Cardiac septum (tissue), 1 donor: ENCODE measurements at places on chromosomes 12 and 14. TPM values are rescaled to one million over a fixed set of nuclear protein-coding genes. Genes with fewer than 3 reads are reported as not detected.

RNASE4 gene
- total RNA-seq, result 5.6 TPM

DNA sequence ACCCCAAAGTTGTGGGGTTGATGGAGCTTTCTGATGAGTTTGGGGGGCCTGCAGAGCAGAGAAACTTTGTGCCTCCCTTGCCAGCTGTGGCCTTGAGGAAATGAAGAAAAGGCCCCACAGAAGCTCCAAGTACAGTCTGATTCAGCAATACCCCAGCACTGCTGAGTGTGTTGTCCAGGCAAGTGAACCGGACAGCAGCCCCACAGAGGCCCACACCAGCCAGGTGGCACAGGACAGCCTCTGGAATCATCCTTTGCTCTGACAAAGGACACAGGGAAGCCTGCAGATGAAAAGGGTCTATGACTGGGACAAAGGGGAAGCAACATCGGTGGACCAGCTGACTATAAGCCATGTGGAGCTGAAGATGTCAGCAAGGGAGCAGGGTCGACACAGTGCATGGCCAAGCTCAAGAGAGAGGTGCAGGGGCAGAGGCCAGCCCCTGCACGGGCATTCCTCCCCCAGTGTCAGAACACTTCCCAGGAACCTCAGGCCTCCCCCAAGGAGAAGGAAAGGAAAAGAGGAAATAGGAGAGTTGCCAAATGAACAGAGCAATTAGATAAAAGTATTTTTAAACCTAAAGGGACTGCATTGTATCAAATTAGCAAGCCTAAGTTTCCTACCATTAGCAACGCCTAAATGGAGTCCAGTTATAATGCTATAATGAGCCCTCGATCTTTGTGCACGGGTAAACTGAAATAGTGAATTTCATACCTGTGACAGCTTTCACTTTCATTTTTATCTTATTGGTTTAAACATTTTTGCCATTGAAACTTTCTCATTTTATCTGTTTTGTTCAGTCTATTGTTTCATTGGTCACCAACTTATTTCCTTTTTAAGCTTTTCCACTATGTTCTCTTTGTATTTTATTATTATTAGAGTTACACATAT, 46.3 kb upstream of the PTGDR start:
- no peak for DNase-seq

HSPB8 gene
- total RNA-seq, result 529 TPM

STAC3 gene
- total RNA-seq, result 0.94 TPM

GRCh38 chr12:104504146-104504545, 47.4 kb downstream of the CHST11 start:
- no peak for DNase-seq

VRTN gene
- total RNA-seq, result not detected

GRCh38 chr12:71665090-71665463, 976 bp downstream of the THAP2 start:
- no peak for DNase-seq

FZD10 gene
- total RNA-seq, result not detected

DNA sequence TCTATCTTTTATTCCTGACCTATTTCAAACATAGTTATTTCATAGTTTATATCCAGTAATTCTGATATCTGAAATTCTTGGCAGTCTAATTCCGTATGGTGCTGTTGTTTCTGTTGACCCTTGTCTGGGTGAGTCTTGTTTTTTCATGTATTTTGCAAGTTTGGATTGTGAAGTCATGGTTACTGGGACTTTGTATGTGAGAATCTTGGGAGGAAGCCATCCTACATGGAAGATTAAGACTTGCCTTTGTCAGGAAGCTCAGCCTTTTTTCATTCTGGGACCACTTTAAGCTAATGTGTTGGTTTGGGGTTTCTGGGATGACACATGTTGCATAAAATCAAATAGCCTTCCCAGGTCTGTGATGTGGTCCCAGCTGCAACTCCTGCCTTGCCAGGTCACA, 191.6 kb upstream of the E2F7 start:
- DNase-seq, result no peak

- no peak for DNase-seq
Measured at GRCh38 chr14:38958589-38958988, 144.4 kb downstream of the SEC23A start.

DNA sequence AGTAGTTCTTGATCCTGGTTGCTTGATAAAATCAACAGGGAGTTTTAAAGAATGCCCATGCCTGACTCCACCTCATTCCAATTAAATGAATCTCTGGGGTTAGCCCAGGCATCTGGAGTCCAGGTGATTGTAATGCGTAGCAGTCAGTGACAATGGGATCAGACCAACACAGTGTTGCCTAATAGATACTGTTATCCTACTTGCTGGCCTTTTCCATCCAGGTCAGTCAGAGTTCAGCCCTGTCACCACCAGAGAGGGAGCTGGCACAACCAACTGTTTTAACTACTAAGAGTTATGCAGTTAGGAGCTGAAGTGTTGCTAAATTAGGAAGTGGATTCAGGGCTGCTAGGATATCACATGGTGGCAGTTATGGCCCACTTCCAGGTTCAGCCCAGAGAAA, 107.1 kb downstream of the GPR135 start:
- DNase-seq, result no peak
